ENCODE measurements at places on chromosomes 5 and 9. TPM values are rescaled to one million over a fixed set of nuclear protein-coding genes. Genes with fewer than 3 reads are reported as not detected.

The PLAC8L1 gene
- total RNA-seq, result 0.96 TPM

The IFNB1 gene
- not detected for total RNA-seq

The OMD gene
- total RNA-seq, result not detected

GRCh38 chr5:76144513-76145274 is 61.5 kb downstream of the SV2C start:
- H3K27ac ChIP-seq, result no peak overlapping the region
- H3K4me1 ChIP-seq, result no peaks in the 10 kb centered on the region
- no peaks in the 10 kb centered on the region for H3K27me3 ChIP-seq
- no peak overlapping the region for H3K4me3 ChIP-seq
- DNase-seq, result no peak

DNA sequence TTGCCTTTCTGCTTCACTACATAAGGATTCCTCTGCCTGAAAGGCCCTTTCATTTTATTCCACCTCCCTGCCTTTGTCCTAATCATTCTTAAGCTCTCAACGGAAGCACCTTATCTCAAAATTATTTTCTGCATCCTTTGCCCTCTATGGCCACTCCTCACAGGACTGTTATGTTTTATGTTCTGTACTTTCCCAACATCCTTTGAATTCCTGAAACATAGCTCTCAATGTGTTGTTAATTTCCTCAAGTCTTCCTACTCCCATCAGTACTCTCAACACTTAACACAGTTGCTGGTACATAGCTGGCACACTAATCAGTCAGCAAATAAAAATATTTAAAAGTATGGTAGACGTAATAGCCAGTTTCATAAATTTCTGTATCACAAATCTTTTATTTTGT is 193.0 kb downstream of the RFX3 start:
- no peak overlapping the region for H3K27ac ChIP-seq
- H3K27me3 ChIP-seq, result no peaks in the 10 kb centered on the region
- H3K4me3 ChIP-seq, result no peak overlapping the region
- no peak for DNase-seq
- no peaks in the 10 kb centered on the region for H3K36me3 ChIP-seq

DNA sequence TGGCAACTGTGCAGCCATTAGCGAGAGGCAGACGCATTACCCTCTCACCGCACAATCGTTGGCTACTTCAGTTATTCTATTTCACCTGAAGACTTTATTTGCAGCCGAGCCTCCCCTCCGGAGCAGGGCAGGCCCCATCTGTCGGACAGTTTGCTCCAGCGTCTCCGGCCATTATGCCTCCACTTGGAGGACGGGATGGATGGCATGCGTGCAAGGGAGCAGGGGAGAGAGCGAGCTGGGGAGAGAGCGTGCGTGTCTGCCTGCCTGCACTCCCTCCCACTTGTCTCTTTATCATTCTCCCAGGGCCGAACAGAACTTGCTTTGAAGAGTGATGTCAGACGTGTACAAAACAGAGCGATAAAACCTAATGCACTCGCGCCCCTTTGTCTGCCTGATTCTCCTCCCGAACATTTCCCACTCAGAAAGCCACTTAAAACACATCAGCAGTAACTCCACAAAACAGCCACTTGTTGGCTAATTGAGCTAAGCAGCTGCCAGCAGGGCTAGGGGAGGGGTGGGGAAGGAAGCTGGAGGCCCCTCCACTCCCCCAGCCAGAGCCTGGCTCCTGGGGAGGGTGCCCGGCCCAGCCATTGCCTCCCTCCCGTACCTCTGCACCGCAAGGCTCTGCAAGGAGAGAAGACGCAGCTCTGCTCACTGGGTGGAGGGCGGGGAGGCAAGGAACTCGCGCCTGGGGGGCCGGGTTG is 43.4 kb upstream of the FUBP3 start:
- peak overlapping the region; percentile 70 for H3K27ac ChIP-seq
- no peak overlapping the region for H3K4me3 ChIP-seq

DNA sequence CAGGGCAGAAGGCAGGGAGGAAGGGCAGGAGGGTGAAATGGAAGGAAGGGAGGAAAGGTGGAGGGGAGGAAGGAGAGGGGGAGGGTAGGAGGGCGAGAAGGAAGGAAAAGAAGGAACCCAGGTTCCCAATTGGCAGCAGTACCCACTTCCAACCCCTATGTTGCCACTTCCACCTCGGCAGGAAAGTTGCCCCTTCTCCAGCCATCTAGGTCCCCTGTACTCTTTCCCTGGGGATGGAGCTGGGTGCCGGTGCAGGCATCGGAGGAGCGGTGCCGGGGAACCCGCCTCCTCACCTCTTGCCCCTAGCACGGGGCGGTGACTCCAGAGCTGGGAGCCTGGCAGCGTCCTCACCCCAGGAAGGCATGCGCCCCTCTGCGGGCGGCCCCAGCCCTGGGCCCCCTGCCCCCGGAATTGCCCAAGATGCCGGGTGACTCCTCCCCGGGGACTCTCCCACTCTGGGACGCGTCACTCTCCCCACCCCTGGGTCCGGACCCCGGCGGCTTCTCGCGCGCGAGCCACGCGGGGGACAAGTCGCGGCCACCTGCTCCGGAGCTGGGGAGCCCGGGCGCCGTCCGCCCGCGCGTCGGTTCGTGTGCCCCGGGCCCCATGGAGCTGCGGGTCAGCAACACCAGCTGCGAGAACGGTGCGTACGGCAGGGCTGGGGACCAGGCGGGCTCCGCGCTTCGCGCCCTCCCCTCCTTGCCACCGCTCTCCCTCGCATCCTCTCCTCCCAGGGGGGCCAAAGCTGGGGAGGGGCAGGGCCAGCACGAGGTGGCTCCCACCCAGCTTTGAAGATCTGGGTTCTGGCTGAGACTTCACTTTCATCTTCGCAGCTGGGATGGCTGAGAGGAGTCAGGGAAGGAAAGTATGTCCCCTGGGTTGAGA is at the start of gene NIPAL4:
TSS of gene NIPAL4 (plus strand) at position 499 of the 885 bp plus-strand sequence. CDS start at position 607, 108 bp downstream.
- DNase-seq, result no peak
- peaks cover 9% of the 10 kb centered on the region for H3K4me1 ChIP-seq
- H3K4me3 ChIP-seq, result peak within 1 kb of the TSS; percentile 19

GRCh38 chr9:124257844-124258606 is at the start of gene NEK6:
TSS of gene NEK6 (plus strand) at chr9:124257949. CDS start at chr9:124301965, 44,016 bp downstream.
- peak within 1 kb of the TSS; percentile 51 for H3K27ac ChIP-seq
- peak; percentile 52 for DNase-seq
- no peaks in the 10 kb centered on the region for H3K27me3 ChIP-seq
- no peaks in the 10 kb centered on the region for H3K36me3 ChIP-seq

GRCh38 chr5:91885291-91886265 is 502.5 kb upstream of the ARRDC3 start:
- H3K4me3 ChIP-seq, result no peak overlapping the region
- no peak overlapping the region for H3K27ac ChIP-seq
- H3K27me3 ChIP-seq, result no peaks in the 10 kb centered on the region
- H3K4me1 ChIP-seq, result no peaks in the 10 kb centered on the region
- no peak for DNase-seq
- no peaks in the 10 kb centered on the region for H3K36me3 ChIP-seq

DNA sequence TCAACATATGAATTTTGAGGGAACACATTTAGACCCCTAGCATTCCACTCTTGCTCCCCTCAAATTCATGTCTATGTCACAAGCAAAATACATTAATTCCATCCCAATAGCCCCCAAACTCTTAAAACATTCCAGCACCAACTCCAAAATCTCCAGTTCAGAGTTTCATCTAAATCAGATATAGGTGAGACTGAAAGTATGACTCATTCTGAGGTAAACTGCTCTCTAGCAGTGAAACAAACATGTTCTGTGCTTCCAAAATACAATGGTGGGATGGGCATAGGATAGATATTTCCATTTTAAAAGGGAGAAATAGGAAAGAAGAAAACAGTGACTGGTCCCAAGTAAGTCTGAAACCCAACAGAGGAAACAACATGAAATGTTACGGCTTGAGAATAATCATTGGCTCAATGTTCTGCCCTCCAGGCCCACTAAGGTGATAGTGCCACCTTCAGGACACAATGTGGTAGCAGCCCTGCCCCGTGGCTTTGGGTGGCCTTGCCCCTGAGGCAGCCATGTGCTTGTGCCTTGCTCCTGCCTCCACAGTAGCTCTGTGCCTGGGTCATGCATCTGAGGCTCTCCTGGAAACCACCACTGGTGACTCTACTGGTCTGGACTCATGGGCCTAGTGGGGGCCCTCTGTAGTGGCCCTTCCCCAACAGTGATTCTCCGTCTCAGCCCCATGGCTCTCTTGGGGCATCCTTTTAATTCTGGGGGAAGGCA is 36.4 kb upstream of the IPPK start:
- no peak overlapping the region for H3K27ac ChIP-seq
- no peaks in the 10 kb centered on the region for H3K36me3 ChIP-seq
- DNase-seq, result no peak
- no peak overlapping the region for H3K4me3 ChIP-seq

DNA sequence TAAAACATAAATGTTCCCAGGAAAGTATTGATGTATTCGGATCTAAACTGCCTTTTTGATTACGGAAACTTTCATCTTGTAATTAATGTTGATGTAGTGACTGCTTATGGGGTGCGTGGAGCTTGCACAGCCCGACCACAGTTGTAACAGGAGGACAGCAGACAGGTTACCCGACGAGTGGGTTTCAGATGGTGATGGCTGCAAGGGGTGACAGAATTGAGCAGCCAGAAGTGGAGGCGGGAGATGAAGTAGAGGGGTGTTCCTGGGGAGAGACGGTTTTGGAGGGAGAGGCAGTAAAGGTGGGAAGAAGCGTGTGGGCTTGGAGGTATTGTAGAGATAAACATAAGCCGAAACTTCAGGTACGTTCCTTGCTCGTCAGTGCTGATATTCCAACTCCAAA is 5.8 kb downstream of the CEP72 start:
- no peak for DNase-seq
- H3K36me3 ChIP-seq, result peaks cover 6% of the 10 kb centered on the region
- H3K27me3 ChIP-seq, result no peaks in the 10 kb centered on the region

DNA sequence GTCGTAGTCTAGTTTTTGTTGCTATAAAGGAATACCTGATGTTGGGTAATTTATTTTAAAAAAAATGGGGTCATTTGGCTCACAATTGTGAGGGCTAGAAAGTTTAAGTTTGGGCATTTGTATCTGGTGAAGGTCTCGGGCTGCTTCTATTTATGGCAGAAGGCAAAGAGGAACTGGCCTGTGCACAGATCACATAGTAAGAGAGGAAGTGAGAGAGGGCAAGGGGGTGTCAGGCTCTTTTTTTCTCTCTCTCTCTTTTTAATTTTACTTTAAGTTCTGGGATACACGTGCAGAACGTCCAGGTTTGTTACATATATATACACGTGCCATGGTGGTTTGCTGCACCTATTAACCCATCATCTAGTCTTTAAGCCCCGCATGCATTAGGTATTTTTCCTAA is 453.3 kb downstream of the DIRAS2 start:
- H3K4me1 ChIP-seq, result no peaks in the 10 kb centered on the region
- H3K27ac ChIP-seq, result no peak overlapping the region
- no peak for DNase-seq
- H3K36me3 ChIP-seq, result no peaks in the 10 kb centered on the region
- H3K27me3 ChIP-seq, result peaks cover 3% of the 10 kb centered on the region

- no peaks in the 10 kb centered on the region for H3K36me3 ChIP-seq
- H3K27ac ChIP-seq, result no peak overlapping the region
- H3K4me3 ChIP-seq, result no peak overlapping the region
Observed at GRCh38 chr5:58244819-58245475, 214.9 kb downstream of the PLK2 start.

- no peaks in the 10 kb centered on the region for H3K27me3 ChIP-seq
- peak; percentile 61 for DNase-seq
- peak overlapping the region; percentile 97 for H3K4me3 ChIP-seq
- H3K4me1 ChIP-seq, result peaks cover 37% of the 10 kb centered on the region
Observed at GRCh38 chr5:42993516-42994245, 46.4 kb downstream of the ANXA2R start.

DNA sequence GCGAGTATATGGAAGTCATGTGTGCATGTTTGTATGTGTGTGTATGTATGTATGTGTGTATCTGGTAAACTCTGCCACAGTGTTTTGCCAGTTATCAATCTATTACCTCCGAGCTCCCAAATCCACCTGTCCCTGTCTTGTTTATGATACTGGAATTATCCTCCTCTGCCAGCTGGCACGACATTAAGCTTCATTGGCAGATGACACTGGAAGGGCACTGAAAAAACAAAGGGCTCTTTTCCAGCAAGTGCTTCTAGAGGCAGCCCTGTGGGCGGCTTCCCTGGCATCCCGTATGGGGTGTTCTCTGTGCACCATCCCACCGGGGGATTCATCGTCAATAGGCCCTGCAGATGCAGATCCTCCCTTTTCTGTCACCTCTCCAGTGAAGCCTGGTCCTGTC is 221.5 kb downstream of the MSX2 start:
- no peak overlapping the region for H3K27ac ChIP-seq
- H3K27me3 ChIP-seq, result no peaks in the 10 kb centered on the region
- no peak overlapping the region for H3K4me3 ChIP-seq
- H3K36me3 ChIP-seq, result no peaks in the 10 kb centered on the region
- DNase-seq, result no peak

- no peak overlapping the region for H3K27ac ChIP-seq
- peaks cover 11% of the 10 kb centered on the region for H3K4me1 ChIP-seq
- peak; percentile 55 for DNase-seq
- H3K27me3 ChIP-seq, result no peaks in the 10 kb centered on the region
Observed at GRCh38 chr5:177111720-177112394, 21.7 kb upstream of the NSD1 start.
